ENCODE measurements at places on chromosomes 16 and 17.

DNA sequence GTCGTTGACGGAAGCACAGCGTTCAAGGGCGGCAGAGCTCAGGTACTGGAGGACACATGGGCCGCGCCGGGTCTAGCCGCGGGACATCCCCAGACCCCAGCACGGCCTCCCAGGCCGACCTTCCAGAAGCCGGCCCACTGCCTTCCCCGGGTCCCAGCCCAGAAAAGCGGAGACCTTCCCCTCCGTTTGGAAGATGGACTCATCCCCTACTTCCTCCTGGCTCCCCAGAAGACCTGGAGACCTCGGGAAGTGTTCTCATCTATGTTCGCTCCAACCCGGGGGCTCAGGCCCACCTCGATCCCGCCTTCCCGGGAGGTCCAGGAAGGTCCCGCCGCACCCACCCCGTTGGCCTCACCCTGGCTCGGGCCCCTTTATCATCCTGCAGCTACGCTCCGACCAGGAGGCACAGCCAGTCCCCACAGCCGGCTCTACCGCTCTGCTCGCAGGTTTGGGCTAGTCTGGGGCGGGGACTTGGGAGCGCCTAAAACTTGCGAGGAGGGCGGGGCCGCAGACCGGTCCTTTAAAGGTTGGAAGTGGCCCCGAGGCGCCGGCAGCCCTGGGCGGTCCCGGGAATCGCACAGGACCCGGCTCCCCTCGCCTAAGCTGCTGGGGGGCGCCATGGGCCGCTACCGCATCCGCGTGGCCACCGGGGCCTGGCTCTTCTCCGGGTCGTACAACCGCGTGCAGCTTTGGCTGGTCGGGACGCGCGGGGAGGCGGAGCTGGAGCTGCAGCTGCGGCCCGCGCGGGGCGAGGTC is at the start of gene ALOX12:
TSS of gene ALOX12 (plus strand) at position 550 of the 756 bp plus-strand sequence. CDS start at position 619, 69 bp downstream.
- DNase-seq: no peak

DNA sequence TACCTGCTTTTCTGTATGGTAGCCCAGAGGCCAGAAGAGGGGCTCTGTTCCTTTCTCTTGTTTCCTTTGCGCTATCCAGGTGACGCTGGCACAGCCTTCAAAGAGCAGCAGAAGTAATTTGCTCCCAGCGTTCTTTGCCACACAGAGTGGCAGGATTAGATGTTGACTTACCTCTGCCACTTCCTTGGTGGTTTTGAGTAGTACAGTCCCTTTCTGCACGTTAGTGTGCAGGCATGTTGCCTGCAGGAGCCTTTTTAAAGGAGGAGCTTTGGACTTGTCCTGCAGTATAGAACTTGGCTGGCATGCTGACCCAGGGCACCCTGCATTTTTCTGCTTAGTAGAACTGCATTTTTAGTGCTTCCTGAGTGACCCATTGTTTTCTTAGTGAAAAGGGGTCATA is at the start of gene ABCC11:
TSS of gene ABCC11 (minus strand) at position 229 of the 400 bp plus-strand sequence. CDS start 15,618 bp downstream, outside the sequence.
- no peak for DNase-seq

DNA sequence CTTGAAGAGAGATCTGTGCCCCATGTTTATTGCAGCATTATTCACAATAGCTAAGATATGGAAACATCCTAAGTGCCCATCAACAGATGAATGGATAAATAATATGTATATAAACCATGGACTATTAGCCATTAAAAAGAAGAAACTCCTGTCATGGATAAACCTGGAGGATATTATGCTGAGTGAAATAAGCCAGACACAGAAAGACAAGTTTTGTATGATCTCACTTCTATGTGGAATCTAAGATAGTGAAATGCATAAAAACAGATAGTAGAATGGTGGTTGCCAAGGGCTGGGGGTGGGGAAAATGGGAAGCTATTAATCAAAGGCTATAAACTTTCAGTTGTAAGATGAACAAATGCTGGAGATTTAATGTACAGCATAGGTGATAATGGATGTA is 19.9 kb upstream of the HEATR6 start:
- no peak for DNase-seq

GRCh38 chr17:1188812-1189504 is 9.2 kb upstream of the ABR start:
- no peak for DNase-seq

GRCh38 chr17:2723505-2723996 is 12.0 kb upstream of the CLUH start:
- DNase-seq: no peak

GRCh38 chr17:70114405-70114804 is 39.4 kb downstream of the KCNJ16 start:
- no peak for DNase-seq

DNA sequence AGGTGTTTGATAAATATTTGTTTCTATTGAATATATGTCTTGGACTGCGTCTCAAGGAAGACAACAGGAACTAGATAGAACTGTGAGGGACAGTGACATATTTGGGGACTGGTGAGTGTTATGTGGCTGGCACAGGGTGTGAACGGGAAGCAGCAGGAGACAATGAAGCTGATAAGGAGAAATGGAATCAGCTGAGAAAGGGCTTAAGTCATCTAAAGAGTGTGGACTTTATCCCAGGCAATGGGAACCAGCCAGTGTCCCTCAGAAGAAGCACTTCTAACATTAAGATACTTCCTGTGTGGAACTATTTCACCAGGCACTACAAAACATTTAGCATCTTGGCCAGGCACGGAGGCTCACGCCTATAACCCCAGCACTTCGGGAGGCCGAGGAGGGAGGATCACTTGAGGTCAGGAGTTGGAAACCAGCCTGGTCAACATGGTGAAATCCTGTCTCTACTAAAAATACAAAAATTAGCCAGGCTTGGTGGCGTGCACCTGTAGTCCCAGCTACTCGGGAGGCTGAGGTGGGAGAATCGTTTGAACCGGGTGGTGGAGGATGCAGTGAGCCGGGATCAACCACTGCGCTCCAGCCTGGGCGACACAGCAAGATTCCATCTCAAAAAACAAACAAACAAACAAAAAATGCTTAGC is 41.2 kb downstream of the ARHGAP17 start:
- DNase-seq: no peak

DNA sequence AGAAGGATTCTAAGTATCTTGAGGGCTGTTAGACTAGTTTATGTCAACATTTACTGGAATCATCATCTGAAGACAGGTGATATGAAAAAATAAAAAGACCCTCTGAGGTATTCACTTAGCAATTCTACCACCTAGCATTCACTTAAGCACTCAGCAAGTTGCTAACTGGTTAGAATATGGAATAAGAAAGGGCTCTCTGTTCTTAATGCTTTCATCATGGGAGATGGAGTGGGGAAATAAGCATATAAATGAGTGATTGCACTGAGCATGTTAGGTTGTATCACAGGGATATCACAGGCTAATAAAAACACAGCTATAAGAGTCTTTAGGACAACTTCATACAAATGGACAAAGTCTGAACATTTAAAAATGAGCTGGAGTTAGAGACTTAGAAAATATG is 1238.8 kb downstream of the CDH11 start:
- DNase-seq: no peak

DNA sequence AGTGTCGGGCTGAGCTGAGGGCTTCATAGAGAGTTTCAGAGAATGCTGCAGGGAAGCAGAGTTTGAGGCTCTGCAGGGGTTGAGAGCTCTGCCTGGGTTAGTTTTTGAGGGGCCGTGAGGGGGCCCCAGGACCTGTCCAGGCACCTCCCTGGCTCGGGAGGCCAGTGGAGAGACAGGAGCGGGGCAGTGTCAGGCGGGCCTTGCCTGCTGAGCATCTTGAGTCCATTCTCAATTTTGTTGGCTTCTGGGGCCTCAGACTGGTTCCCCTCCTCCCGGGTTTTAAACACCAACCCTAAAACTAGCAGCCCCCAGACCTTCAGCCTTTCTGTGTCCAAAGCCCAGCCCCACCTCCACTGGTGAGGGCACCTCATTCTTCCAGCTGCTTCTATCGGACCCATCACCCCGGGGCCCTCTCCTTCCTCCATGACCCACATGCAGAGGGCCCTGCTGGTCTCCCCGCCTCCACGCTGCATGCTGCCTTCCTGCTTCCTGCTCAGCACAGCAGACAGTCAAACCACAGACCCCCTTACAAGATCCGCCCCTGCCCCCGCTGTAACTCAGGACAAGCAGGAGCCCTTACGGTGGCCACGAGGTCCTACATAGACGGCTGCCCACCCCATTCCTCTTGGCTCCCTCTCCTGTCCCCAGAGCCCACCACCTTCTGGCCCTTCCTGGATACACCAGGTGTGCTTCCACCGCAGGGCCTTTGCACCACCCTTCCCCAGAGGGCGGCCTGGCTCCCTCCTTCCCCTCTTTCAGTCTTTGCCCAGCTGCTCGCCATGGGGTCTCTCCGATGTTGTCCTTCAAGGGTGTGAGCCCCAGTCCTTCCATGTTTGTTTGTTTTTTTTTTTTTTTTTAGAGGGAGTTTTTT is 3.8 kb downstream of the RNF213 start:
- DNase-seq: no peak

Measured in D721Med (cell line).